ENCODE measurements at places on chromosomes 7 and 10. TPM values are rescaled to one million over a fixed set of nuclear protein-coding genes. Genes with fewer than 3 reads are reported as not detected.

Gene MKX
- 6.2 TPM for total RNA-seq

Gene STEAP2
- 31.4 TPM for total RNA-seq

Gene ZNF716
- not detected for total RNA-seq

Gene GSTO2
- 6.5 TPM for total RNA-seq

Gene ASCC1
- total RNA-seq: 33.5 TPM

Gene SPRN
- 0.74 TPM for total RNA-seq

Gene CELF2
- total RNA-seq: 52.7 TPM

GRCh38 chr10:4083509-4084003 lies 298.5 kb upstream of the KLF6 start:
- DNase-seq: no peak

DNA sequence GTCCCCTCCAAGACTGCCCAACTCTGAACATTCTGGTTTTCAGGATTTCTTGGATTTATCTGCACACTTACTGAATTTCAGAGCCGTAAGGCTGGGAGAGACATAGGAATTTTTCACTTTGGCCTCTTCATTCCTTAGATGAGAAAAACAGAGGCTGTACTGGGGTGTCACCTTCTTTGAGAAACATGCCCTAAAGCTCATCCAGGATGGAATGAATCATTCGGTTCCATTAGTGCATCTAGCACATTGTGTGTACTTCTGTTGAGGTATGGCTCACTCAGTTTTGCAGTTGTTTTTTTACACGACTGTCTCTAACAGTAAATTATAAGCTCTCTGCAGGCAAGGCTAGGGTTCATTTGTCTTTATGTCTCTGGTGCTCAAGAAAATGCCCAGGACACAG lies 383.4 kb downstream of the GATA3 start:
- no peak for DNase-seq

DNA sequence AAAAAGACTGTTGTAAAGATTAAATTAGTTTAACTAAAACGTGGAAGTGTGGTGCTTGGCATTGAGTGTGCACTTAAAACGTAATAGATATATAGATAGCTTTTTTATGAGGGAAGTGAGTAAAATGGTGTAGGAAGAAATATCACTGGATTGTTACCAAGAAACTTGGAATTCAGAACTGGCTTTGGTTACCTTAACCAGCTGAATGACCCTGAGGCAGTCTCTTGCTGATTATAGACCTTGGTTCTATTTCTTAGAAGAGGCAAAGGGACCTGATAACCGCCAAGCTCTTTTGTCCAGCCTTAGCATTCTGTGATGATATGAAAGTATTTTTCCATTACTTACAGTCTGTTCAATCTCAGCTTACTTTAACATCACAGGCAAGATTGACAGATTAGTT lies 3.8 kb downstream of the REEP3 start:
- no peak for DNase-seq

DNA sequence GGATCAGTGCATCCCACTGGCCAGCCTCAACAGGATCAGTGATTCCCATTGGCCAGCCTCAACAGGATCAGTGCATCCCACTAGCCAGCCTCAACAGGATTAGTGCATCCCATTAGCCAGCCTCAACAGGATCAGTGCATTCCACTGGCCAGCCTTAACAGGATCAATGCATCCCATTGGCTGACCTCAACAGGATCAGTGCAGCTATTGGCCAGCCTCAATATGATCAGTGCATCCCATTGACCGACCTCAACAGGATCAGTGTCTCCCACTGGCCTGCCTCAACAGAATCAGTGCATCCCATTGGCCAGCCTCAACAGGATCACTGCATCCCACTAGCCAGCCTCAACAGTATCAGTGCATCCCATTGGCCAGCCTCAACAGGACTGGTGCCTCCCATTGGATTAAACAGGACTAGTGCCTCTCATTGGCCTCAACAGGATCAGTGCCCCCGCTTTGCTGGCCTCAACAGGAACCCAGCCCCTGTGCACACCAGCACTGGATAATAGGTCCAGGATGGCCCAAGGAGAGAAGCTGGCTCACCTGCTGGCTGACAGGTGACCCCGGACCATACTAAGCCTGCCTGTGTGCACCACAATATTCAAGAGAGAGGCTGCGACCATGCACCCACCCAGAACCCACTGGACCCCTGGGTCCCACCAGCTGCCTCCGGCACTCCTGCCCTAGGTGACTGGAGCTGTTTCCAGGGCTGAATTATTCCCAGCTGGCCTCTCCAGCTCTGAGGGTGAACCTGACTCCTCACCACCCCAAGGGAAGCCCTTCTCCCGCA lies 59.9 kb downstream of the PDGFA start:
- no peak for DNase-seq

GRCh38 chr7:119482209-119482608 lies 790.8 kb upstream of the KCND2 start:
- no peak for DNase-seq

DNA sequence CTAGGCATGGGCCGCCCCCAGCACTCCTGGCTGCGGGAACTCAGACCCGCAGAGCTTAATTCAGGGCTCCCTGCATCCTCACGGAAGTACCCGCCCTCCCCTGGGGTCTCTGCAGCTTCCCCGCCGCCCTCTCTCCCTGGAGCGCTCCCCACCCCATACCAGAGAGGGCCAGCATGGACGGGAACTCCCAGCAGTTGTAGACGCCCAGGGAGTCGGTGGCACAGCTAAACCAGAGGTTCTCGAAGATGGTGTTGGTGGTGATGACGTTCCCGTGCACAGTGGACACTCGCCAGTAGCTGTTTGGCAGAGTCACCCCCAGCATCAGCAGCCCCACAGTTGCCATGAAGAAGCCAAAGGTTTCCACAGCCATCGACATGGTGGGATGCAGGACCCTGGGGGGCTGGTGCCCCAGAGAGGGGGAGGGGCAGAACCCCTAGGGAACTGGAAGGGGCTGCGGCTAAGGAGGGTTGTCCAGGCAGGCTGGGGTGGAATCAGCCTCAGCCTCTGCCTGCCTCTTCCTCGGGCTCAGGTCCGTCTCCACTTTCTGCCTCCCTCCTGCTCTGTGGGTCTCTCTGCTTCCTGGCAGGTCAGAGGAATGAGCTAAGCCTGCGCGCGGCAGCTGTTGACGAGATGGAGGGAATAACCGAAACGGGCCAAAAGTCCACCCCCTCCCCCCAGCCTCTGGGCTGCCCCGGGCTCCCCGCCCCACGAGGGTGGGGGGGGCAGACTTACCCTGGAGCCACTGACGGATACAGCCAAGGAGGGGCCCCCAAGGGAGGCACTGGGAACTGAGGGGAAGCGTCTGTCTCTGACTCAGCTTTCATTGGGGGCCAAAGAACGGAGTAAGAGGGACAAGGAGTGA lies at the start of gene CLDN15:
CLDN15 (minus strand) TSS at position 597 of the 862 bp plus-strand sequence; CDS start at position 376, 221 bp downstream.
- no peak for DNase-seq

- no peak for DNase-seq
Measured at GRCh38 chr10:18229826-18230225, 89.6 kb downstream of the CACNB2 start.

- no peak for DNase-seq
Measured at GRCh38 chr10:26780793-26781601, 79.8 kb downstream of the ABI1 start.

DNA sequence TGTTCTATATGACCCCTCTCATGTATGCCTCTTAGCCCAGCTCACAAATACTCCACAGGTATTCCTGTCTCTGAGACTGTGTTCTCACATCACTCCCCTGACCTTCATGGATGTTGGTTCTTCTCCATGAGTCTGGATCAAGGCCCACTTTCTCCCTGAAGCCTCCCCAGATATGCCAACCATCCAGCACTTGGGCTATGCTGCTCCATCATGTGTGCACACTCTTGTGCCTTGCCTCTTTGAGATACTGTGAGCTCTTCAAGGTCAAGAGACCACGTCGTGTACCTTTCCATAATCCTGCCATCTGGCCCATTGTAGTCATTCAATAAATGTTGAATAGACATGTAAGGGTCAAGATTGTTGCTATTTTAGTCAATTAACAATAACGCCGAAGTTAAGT lies 30.1 kb upstream of the TM9SF3 start:
- no peak for DNase-seq

GRCh38 chr7:2097492-2097891 lies 135.3 kb downstream of the MAD1L1 start:
- DNase-seq: no peak

- DNase-seq: no peak
Measured at GRCh38 chr10:50438049-50438936, 185.5 kb downstream of the SGMS1 start.

Data from urinary bladder (tissue), 4 donors.